ENCODE measurements at places on chromosomes 5 and 9. TPM values are rescaled to one million over a fixed set of nuclear protein-coding genes. Genes with fewer than 3 reads are reported as not detected.

- H3K36me3 ChIP-seq = no peaks in the 10 kb centered on the region
- DNase-seq = peak; percentile 47
- H3K27ac ChIP-seq = no peak overlapping the region
- H3K27me3 ChIP-seq = no peaks in the 10 kb centered on the region
Observed at GRCh38 chr5:13278811-13279210, 665.7 kb downstream of the DNAH5 start.

MIER3 gene
- 30.0 TPM for total RNA-seq

- no peak for DNase-seq
- H3K4me3 ChIP-seq = no peak overlapping the region
- H3K27me3 ChIP-seq = no peaks in the 10 kb centered on the region
- H3K27ac ChIP-seq = no peak overlapping the region
- H3K4me1 ChIP-seq = no peaks in the 10 kb centered on the region
- H3K36me3 ChIP-seq = no peaks in the 10 kb centered on the region
Observed at GRCh38 chr5:35626108-35626507, 8.4 kb downstream of the SPEF2 start.

NKD2 gene
- 0.48 TPM for total RNA-seq

GRCh38 chr5:157265714-157266285 lies at the start of gene CYFIP2:
Gene CYFIP2 (plus strand): TSS chr5:157266123. CDS start chr5:157285362, 19,239 bp downstream.
- peaks cover 12% of the 10 kb centered on the region for H3K4me1 ChIP-seq
- peak within 1 kb of the TSS; percentile 73 for H3K4me3 ChIP-seq
- H3K27ac ChIP-seq = no peak within 1 kb of the TSS

FGD3 gene
- total RNA-seq = 0.09 TPM

GRCh38 chr9:70485273-70485858 lies 70.9 kb upstream of the KLF9 start:
- no peak overlapping the region for H3K27ac ChIP-seq
- no peaks in the 10 kb centered on the region for H3K36me3 ChIP-seq
- H3K4me1 ChIP-seq = peaks cover 7% of the 10 kb centered on the region
- no peaks in the 10 kb centered on the region for H3K27me3 ChIP-seq
- no peak overlapping the region for H3K4me3 ChIP-seq
- DNase-seq = no peak

Data from astrocyte (in vitro differentiated cells and primary cell).